Activated CD4-positive, alpha-beta T cell treated with anti-CD3 and anti-CD28 coated beads, Interleukin-2, Interleukin-4, amounts not matched to agents 100 ng/mL and 50 ng/mL, durations not matched to agents 16 hours and 8 hours (primary cell): ENCODE measurements at places on chromosomes 7 and 10.

DNA sequence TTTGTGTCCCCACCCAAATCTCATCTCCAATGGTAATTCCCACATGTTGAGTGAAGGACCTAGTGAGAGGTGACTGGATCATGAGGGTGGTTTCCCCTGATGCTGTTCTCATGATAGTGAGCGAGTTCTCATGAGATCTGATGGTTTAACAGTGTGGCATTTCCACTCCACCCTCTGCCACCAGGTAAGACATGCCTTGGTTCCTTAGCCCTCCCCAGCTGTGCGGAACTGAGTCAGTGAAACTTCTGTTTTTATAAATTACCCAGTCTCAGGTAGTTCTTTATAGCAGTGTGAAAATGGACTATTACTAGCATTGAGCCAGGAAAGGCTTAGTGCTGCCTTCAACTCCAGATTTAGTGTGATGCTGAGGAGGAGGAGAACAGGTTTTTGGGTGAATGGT, 222.2 kb downstream of the ADRA2A start:
- no peak for DNase-seq

GRCh38 chr10:14129770-14130169, 201.0 kb downstream of the FRMD4A start:
- no peak for DNase-seq

- peak; percentile 42 for DNase-seq
These were observed 66.8 kb upstream of the COL13A1 start for GRCh38 chr10:69734797-69735468.

- no peak for DNase-seq
These were observed 222.6 kb upstream of the KLF14 start for GRCh38 chr7:130956417-130957136.

DNA sequence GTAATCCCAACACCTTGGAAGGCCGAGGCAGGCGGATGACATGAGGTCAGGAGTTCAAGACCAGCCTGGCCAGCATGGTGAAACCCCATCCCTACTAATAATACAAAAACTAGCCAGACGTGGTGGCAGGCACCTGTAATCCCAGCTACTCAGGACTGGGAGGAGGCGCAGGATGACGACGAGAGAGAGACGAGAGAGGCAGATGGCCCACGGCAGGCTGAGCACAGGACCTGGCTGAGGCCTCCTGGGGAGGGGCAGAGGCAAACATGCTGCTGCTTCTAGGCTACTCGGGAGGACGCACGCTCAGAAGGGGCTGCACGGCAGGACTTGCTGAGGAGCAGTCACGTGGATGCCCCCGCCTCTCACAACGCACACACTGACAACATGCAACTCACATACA, 22.4 kb downstream of the DIP2C start:
- DNase-seq, result no peak

DNA sequence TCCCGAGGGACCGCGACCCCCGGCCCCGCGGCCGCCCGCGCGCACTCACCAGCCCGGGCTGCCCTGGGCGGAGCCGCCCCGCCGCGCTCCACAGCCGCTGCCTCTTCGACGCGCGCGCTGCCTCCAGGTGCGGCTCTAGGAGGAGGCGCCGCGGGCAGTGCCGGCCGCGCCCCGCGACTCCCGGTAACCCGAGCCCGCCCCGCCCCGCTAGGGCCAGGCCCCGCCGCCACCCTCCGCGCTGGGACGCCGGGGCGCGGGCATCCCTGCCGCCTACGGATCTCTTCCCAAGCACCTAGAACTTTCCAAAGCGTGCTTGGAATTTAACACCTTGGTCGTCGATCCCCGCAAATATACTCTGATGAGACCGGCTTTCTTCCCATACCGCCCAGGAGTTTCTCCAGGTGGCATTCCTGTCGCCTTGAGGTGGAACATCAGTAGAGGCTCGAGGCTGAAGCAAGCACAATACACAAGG, at the start of gene SLC26A5:
Gene SLC26A5, minus strand, starts transcription at position 159 of the 472 bp plus-strand sequence. CDS start 24,693 bp downstream, outside the sequence.
- DNase-seq, result no peak

DNA sequence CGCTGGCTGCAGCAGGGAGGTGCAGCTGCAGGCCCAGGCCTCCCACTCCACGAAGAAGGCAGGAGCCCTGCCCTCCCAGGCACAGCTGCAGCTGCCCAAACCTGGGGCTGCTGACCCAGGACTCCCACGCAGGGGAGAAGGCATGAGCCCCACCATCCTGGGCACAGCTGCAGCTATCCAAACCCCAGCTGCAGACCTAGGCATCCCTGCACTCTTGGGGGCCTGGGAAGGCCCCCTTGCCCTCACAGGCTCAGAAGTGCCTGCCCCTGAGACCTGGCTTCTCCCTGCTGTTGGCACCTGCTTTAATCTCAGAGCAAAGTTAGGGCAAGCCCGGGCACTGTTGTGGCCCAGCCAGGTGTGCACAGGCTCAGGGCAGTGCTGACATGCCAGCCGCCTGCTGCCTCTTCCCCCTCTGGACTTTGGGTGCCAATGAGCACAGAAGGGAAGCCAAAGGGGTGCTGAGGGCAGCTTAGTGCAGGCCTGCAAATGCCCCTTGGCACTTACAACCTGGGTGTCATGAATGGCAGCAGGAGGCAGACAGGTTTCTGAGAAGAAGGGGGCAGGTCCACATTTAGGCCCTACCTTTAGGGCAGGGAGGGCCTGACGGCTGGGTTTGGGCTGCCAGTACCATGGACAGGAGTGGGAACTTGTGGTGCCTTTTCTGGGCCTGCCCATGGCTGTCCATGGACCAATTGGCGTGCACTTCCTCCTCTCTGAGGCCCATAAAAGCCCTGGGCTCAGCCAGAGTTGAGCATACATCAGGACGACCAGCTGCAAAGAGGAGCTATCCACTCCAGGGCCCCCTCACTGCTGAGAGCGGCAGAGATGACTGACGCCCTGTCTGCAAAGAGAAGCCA, 31.1 kb downstream of the CRTAC1 start:
- DNase-seq, result no peak
